Spleen (tissue), 13 donors: ENCODE measurements at places on chromosomes 12 and 14.

DNA sequence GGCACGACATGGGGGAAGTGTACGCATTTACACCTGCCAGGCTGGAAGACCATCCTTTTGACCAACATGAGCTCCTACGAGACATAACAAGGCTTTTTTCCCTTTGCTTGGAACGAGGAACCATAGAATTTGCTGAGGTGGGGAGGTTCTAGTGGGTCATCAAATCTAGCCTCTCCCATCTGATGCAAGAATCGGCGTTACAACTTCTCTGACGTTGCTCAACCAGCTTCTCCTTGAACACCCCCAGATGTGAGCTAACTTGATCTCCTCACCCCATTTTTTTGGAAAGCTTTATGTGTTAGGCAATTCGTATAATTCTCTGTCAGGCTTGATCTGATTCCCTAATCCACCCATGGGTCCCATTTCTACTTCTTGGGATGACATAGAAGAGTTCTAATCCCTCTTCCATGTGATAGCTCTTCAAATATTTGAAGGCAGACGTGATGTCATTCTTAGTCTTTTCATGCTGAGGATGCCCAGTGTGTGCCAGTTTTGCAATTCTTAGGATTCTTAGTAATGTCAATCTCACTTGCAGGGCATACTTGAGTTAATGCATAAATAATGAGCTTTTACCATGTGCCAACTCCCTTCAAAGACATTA is 163.6 kb upstream of the PARP11 start:
- no peak for DNase-seq
- no peak overlapping the region for H3K27ac ChIP-seq
- no peaks in the 10 kb centered on the region for H3K27me3 ChIP-seq
- no peaks in the 10 kb centered on the region for H3K36me3 ChIP-seq
- peaks cover 2% of the 10 kb centered on the region for H3K4me1 ChIP-seq
- H3K4me3 ChIP-seq = no peak overlapping the region

- H3K4me3 ChIP-seq = no peak overlapping the region
- H3K27me3 ChIP-seq = no peaks in the 10 kb centered on the region
- H3K4me1 ChIP-seq = no peaks in the 10 kb centered on the region
- H3K36me3 ChIP-seq = no peaks in the 10 kb centered on the region
- no peak for DNase-seq
- H3K27ac ChIP-seq = no peak overlapping the region
These were observed 56.8 kb downstream of the LRFN5 start for GRCh38 chr14:41663473-41663850.

DNA sequence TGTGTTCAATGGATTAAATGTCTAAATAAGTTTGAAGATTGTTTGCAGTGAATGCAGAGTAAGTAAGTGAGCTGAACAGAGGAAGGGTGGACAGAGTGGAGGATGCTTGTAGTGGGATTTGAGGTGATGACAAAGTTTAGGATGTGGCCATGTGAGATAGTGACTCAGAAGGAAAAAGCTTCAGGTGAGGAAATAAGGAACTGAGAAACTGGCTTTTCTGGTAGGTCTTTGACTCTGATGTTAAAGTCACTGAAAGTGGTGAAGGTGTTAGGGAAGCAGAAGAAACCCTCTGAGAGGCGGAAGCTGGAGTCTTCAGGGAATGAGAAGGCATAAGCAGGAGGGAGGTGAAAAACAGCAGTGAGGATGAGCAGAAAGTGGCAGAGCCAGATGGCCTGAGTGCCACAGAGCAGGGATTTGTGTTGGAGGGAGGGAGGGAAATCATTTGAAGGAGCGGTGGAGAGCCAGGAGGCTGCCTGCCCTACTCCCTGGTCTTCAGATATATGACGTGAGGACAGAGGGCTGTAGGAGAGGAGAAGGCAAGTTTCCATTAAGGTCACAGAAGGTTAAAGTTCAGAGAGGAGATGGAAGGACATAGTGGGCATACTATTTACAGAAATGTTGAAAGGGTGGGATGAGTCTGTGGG is 24.8 kb downstream of the RGS6 start:
- no peaks in the 10 kb centered on the region for H3K36me3 ChIP-seq
- H3K27ac ChIP-seq = no peak overlapping the region
- no peak overlapping the region for H3K4me3 ChIP-seq
- DNase-seq = no peak
- H3K4me1 ChIP-seq = no peaks in the 10 kb centered on the region
- H3K27me3 ChIP-seq = no peaks in the 10 kb centered on the region

GRCh38 chr12:70661466-70662161 is 24.4 kb upstream of the PTPRB start:
- no peak overlapping the region for H3K4me3 ChIP-seq
- H3K36me3 ChIP-seq = no peaks in the 10 kb centered on the region
- no peak for DNase-seq
- H3K4me1 ChIP-seq = no peaks in the 10 kb centered on the region

DNA sequence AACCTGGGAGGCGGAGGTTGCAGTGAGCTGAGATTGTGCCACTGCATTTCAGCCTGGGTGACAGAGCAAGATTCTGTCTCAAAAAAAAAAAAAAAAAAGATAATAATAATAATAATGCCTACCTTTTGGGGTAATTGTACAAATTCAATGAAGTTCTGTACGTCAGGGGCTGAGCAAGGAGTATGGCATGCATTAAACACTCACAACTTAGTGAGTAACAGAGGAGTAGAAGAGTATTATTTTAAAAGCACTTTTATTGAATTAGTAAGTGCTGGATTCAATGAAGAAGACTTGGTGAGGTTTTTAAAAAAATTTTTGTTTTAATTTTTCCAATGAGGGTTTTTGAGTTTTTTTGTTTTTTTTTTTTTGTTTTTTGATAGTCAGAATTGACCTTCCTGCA is 783.6 kb upstream of the TBX3 start:
- H3K4me1 ChIP-seq = no peaks in the 10 kb centered on the region
- no peak for DNase-seq
- H3K27me3 ChIP-seq = peaks cover 4% of the 10 kb centered on the region

- H3K4me3 ChIP-seq = no peak overlapping the region
- peaks cover 42% of the 10 kb centered on the region for H3K4me1 ChIP-seq
- H3K27me3 ChIP-seq = no peaks in the 10 kb centered on the region
- no peaks in the 10 kb centered on the region for H3K36me3 ChIP-seq
- no peak overlapping the region for H3K27ac ChIP-seq
- no peak for DNase-seq
These were observed 113.5 kb downstream of the SCARB1 start for GRCh38 chr12:124750149-124750656.
